ENCODE measurements at places on chromosomes 4 and X.

GRCh38 chrX:151974336-151975227 is at the start of gene GABRE:
Gene GABRE, minus strand, starts transcription at chrX:151974676. Its CDS starts 51 bp downstream, at chrX:151974625.
- DNase-seq: no peak

DNA sequence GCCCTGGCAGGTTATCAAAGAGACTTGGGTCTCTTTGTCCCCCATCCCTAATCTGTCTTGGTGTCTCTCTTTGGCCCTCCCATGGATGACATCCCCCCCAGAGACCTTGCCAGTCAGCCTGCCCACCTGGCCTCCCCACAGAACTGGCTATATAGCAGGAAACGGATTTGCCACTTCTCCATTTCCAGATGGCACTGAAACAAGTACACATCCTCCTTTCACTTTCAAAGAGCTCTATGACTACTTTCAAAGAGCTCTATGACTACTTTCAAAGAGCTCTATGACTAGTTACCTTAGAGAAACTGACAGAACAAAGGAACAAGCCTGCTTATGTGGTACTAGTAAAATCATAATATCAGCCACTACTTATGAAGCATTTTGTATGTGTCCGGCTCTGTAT is 175.3 kb downstream of the MAML3 start:
- DNase-seq: peak; percentile 29

DNA sequence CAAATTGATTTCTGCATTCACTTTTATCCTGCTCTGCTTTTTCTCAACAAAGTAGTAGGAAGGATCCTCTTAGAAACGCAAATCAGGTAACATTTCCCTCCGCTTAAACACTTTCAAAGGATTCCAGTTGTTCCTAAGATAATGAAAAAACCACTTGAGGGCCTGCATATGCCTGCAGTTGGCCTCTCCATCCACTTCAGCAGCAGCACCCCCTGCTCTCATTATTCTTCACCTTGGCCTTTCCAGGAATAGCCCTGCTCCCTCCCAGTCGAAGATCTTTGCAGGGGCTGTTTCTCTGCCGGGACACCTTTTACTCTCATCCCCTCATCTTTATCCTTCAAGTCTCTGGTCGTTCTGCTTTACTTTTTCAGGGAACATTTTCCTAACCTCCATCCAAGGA is 314.0 kb downstream of the INPP4B start:
- DNase-seq: no peak

GRCh38 chr4:147794787-147795413 is 63.0 kb downstream of the ARHGAP10 start:
- no peak for DNase-seq

DNA sequence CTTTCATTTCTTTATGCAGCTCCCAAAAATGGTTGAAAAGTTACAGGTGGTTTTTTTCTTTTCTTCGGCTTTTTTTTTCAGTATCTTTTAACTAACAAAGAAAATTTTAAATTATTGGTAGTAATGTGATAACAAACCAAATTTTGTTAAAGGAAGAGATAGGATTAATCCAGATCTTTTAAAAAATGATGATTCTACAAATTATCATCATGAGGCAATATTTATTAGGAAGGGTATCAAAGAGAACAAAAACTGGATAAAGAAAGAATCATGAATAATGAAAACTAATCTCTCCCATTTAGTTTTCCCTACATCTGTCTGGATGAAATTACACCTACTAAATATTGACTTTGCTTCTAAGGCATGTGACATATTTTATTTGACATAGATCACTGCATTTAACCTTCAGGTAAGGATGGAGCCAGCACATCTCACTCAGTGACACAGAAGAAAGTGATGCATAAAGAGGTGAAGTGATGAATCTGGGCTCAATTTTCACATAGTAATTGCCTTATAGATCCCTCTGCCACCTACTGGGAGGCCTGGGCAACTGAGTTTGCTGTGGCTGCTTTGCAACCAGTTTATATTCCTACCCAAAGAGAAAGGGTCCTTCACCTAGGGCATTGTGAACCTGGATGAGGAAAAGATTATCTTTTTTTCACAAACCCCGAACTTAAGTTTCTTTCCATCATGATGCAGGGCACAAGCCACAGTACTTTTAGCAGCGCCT is 155.6 kb downstream of the HNRNPD start:
- DNase-seq: peak; percentile 42

GRCh38 chrX:30513284-30513683 is 64.3 kb downstream of the TASL start:
- peak; percentile 29 for DNase-seq

DNA sequence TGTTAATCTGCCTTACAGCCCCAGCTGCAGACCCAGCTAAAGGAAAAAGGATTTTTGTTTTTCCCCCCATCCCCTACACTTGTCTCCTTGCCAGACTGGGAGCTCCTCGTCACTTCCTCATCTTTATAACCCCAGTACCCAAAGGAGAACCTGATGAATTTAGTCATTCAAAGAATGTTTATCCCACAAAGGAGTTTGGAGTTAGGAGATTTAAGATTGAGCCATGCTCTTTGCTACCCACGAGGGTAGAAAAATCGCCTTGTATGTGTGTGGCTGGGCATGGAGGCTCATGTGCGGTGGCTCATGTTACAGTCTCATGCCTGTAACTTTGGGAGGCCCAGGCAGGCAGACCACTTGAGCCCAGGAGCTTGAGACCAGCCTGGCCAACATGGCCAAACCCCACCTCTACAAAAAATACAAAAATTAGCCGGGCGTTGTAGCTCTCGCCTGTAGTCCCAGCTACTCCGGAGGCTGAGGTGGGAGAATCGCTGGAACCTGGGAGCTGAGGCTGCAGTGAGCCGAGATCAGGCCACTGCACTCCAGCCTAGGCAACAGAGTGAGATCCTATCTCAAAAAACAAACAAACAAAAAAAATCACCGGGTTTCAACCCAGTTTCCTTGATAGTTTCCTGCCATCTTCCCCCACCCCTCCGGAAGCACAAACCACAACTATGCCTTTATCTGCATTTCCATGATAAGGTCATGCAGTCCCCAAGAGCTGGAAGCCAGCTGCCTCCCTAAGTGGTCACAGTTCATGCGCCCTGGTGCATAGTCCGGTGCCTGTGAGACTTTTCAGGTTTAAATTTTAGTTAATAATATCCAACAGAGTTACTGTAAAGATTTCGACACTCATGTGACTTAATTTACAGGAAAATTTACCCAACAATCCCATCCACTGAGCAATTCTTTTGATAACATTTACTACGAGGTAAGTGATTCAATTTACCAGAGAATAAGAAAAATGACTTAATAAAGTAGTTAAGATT is 1.5 kb downstream of the CFAP97 start:
- no peak for DNase-seq

DNA sequence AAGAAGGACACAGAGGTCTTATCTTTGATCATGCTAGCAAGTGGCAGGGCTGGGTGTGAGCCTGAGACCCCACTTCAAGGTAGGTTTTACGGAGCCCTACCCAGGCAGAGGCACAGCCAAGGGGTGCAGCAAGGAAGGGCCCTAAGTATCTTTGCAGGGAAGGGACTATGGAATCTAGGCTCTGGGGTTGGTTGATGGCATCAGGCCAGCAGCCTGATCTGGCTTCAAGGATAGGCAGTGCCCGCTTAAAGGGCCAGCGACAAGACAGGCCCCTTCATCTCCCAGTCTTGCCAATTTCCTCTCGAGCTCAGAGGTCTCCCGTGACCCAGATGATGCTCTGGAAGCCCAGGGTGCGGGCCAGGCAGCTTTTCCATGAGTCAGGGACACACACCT is 5.8 kb downstream of the ABLIM2 start:
- DNase-seq: no peak

GRCh38 chr4:52926196-52926974 is 64.3 kb downstream of the RASL11B start:
- DNase-seq: no peak
